ENCODE measurements at places on chromosomes 11 and 22.
A peak's percentile ranks its signal among the peaks of the same experiment; 100 is the strongest.

- DNase-seq: no peak
Measured at GRCh38 chr11:83294208-83294607, 8.0 kb upstream of the CCDC90B start.

DNA sequence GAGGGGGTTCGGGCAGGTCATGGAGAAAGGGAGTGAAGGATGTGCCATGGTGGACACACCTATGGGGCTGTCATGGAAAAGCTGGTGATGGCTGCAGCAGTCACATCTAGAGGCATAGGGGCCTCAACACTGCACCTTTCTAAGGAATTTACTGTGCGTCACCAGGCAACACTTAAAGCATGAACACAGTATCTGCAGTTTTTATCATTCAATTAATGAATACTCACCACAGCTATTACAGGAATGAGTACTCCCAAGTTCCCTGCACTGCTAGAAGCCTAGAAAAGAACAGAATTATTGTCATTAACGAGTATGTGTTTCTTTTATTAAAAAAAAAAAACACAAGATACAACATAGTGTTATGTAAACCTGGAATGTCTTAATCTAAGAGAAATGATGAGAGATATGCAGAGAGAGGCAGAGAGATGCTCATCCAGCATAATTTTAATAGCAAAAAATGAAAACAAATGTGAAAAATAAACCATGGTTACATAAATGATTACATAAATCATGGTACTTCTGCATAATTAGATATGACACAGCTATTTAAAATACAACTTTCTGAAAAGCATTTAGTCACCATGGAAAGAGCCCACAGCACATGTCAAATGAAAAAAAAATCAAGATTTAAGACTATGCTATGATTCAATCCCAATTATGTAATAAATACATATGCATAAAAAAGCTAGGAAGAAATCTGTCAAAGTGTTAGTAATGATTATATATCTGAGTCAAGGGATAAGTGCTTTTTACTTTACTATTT lies 19.2 kb downstream of the SERPIND1 start:
- DNase-seq: no peak

- DNase-seq: peak; percentile 51
Measured at GRCh38 chr22:44448271-44448830, 49.7 kb downstream of the RTL6 start.

- DNase-seq: no peak
Measured at GRCh38 chr11:117591316-117592039, 205.5 kb downstream of the DSCAML1 start.

GRCh38 chr11:116162086-116162885 lies 610.5 kb downstream of the BUD13 start:
- DNase-seq: no peak

DNA sequence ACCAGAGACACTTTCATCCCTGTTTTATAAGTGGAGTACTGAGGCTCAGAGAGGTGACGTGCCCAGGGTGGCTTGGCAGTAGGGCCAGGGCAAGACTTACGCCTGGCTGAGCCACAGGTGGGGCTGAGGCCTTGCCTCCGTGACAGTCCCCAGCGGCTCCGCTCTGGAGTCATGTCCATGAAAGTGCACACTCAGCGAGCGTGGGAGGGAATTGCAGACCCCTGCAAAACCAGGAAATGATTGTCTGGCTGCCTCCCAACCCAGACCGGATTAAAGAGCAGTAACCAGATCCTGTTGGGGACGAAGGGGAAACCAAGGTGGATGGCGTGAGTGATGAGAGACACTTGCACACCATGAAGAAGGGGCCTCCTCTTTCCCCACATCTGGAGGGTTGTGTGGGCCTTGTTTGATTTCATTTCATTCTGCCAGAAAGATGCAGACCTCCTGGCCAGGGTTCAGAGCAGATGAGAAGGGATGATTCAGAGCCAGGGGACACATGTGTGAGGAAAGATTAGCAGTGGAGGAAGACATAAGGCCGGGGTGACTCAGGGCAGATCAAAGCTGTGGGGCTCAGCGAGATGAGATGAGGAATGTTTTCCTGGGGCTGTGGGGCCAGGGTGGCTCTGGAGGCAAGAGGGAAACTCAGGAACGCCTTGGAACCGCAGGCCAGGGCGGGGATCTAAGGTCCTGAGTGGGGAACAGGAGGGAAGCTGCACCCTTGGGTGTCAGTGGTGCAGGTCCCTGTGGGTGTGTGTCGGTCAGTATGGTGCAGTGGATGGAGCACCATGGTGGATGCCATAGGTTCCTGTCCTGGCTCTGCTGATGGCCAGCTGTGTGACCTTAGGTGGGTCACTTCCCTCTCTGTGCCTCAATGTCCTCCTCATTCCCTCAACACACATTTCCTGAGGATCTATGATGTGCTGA lies 29.9 kb upstream of the LRRC32 start:
- no peak for DNase-seq

DNA sequence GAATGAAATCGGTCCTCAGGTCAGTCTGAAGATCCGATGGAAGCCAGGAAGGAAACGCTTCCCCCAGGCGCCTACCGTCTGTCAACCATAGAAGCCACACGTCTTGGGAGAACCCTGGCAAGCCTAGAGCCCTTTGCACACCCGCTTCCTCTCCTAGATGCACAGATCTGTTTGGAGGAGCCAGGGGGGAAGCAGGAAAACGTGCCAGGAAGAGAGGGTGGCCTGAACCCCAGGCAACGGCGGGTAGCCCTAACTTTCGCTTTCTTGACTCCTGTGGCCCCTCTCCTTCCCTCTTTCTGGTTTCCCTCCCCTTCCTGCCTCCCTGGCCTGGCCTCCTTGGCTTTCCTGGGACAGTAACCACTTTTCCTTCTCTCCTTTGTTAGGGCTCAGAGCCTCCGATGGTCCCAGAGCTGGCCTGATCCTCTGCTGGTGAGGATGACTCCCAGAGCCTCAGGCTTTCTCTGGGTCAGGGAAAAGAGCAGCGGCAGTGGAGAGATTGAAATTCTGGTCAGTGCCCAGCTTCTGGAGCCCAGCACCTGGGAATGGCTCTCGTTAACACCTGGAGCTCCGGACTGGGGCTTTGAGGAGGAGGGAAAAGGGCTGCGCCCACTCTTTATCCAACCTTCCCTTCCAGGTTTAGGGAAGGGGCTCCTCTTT lies 2.1 kb downstream of the FXYD6 start:
- no peak for DNase-seq

GRCh38 chr22:40613067-40613466 lies 23.5 kb downstream of the MRTFA start:
- no peak for DNase-seq

DNA sequence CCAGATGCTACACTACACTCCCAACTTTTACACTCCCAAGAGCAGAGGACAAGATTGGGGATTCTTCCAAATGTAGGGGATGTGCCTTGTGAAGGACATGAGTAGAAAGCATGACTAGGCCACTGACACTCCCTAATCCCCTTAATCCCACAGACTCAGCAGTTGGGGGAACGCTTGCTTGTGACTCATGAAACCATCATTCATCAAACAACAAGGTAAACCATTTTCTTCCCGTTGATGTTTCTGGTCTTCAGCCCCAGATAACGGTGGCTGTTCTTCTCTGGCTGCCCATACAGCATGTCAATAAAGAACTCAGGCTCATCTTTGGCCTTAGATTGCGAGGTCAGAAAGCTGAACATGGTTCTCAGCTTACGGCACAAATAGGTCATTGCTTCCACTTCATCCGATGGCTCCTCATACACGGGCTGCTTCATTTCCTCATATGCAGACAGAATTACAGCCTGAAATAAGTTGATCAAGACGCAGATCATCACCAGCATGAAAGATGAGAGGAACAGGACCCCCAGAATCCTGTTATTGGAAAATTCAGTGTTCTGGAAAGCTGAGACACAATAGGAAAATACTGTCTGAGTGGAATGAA lies 6.4 kb upstream of the CDPF1 start:
- no peak for DNase-seq

DNA sequence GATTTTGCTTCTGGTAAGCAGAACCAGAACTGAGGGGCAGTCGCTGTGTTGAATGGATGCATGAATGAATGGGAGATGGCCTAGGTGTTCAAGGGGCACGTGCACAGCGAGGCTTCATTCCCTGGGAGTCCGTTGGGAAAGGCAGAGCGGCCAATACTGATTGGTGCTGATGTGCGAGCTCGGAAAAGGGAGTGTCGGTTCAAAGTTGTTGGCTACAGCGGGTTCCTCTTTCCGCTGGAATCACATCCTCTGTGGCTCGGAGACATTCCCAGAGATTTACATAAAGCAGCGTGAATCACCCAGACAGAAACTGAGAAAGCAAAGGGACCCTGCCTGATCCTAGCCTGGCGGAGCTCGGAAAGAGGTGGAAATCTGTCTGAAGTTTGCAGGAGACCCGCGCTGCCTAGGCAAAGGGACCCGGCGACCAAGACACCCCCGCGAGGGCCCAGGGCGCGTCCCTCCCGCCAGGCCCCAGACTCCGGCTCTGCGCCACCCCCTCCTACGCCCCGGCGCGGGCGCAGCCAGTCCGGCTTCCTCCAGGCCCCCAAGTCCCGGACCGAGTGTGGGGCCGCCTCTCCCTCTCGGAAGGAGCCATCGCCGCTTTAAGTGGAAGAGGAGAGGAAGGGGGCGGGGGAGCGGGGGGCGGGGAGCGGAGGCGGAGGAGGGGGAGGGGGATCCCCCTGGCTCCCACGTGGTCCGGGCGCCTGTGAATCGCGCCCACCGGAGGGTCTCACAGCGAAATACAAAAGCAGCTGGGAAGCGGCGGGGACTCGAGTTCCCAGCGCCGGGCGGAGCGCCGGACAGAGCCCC lies at the start of gene FJX1:
TSS of gene FJX1 (plus strand) at position 774 of the 810 bp plus-strand sequence. CDS start 177 bp downstream, outside the sequence.
- DNase-seq: peak; percentile 57

DNA sequence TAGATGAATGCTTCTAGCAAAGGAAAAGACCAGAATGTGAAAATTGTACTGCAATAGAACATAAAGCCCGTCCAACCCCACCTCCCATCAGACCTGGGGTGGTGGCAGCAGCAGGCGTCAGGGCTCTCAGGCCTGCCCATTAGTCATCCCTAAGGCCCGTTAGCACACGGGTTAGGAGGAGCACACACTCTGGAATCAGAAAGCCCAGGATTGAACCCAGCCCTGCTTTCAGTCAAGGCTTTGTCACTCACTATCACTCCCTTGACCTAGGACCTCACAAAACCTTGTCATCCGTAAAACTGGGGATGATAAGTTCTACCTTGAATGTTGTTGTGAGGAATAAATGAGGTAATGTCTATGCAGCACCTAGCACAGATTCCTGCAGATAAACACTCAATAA lies 26.9 kb downstream of the MICAL3 start:
- DNase-seq: no peak

DNA sequence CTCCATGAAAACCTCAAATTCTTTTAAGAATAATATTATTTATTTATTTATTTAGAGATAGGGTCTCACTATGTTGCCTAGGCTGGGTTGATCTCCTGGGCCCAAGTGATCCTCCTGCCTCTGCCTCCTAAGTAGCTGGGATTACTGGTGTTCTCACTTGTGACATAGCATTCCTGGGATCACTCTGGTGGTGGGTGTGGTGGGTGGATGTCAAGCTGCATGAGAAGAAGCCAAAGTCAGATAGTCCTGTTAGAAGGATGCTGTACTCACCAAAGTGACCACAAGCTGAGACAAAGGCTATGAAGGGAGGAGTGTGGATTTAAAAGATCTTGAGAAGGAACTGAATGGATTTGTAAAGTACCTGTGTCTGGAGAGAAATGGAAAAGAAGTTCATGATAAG lies 87.9 kb upstream of the SPON1 start:
- no peak for DNase-seq

GRCh38 chr22:17272511-17272991 lies 53.3 kb upstream of the ADA2 start:
- DNase-seq: no peak

DNA sequence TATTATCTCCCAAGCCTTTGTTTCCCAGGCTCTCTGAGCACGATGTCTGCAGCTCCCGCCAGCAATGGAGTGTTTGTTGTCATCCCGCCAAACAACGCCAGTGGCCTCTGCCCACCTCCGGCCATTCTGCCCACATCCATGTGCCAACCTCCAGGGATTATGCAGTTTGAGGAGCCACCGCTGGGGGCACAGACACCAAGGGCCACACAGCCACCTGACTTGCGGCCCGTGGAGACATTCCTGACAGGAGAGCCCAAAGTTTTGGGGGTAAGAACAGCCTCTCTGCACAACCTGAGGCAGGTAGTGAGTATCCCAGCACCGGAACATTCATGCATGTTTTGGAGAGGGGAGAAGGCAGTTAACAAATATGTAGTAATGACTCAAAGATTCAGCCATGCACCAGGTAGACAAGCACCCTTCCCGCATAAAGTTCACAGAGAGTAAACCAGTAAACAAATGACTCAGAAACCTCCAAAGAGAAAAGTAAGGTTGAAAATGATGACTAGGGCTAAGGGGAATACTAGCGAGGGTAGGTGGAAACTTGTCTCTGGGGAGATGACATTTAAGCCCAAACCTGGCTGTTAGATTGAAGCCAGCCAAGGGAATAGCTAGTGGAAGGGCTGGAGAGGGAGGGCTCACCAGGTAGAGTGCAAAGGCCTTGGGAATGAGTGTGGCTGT lies 7.2 kb downstream of the MS4A15 start:
- DNase-seq: no peak

GRCh38 chr11:407651-408123 lies 7.1 kb downstream of the SIGIRR start:
- no peak for DNase-seq

GRCh38 chr22:27238935-27239510 lies 562.5 kb downstream of the MN1 start:
- no peak for DNase-seq

DNA sequence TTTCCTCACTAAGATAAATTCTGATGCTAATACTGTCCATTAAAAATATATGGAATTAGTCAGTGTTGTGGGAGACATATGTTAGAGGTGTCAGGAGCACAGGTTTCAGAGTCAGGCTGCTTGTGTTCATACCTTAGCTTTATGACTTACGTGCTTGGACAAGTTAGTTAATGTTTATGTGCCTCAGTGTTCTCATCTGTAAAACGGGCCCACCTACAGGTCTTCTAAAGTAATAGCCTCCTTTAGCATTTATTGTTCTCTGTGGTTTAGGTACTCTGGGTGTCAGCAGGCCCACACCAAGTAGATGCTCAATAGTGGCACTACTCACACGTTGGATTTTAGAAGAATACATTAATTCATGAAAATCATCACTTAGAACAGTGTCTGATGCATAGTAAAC lies 308.7 kb upstream of the ZC3H12C start:
- DNase-seq: no peak

- DNase-seq: no peak
Measured at GRCh38 chr11:61726775-61727174, 25.7 kb upstream of the MYRF start.

GRCh38 chr22:23274146-23274526 lies 93.8 kb downstream of the BCR start:
- no peak for DNase-seq

- peak; percentile 3 for DNase-seq
Measured at GRCh38 chr11:107999759-108000455, 8.8 kb upstream of the CUL5 start.

All from DMS153 (cell line).